D341Med (cell line): ENCODE measurements at places on chromosomes 11 and 22.

GRCh38 chr11:18987454-18988231 is 48.4 kb upstream of the MRGPRX1 start:
- DNase-seq = no peak

DNA sequence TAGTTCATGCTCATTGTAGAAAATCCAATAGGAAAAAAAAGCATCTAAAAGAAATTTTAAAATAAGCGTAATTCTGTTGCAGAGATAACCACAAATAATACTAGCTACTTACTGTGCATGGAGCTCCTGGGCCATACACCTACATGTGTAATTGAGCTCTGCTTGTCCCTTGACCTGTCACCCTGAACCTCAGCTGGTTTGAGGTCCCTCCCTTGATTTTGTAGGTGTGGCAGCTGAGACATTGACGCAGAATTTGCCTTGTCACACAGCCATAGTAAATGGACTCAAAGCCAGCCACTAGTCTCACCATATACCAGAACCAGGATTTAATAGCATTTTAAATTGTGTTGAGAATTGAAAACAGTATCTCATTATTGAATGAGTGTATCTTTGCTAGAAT is 135.3 kb downstream of the MORC2 start:
- DNase-seq = no peak

- DNase-seq = no peak
Observed at GRCh38 chr11:61007956-61008896, 36.7 kb downstream of the CD6 start.

DNA sequence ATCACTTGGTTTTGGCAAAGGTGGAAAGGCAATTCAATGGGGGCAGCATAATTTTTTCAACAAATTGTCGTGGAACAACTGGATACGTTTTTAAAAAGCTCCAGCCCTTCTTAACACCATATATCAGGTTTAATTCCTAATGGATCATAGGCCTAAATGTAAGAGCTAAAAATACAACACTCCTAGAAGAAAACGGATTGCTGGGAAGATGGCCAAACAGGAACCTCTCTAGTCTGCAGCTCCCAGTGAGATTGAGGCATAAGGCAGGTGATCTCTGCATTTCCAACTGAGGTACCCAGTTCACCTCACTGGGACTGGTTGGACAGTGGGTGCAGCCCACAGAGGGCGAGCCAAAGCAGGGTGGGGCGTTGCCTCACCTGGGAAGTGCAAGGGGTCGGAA is 32.4 kb upstream of the SCGB1D1 start:
- no peak for DNase-seq

GRCh38 chr11:44767421-44767820 is 40.7 kb downstream of the TSPAN18 start:
- no peak for DNase-seq

GRCh38 chr11:117045196-117045595 is 53.0 kb downstream of the SIK3 start:
- peak; percentile 58 for DNase-seq
